NCI-H1105 treated with DMSO at 0.1 percent for 48 hours (cell line): ENCODE measurements at places on chromosomes 2 and 18.

GRCh38 chr2:188333751-188334524 lies 42.3 kb downstream of the GULP1 start:
- no peak for DNase-seq

DNA sequence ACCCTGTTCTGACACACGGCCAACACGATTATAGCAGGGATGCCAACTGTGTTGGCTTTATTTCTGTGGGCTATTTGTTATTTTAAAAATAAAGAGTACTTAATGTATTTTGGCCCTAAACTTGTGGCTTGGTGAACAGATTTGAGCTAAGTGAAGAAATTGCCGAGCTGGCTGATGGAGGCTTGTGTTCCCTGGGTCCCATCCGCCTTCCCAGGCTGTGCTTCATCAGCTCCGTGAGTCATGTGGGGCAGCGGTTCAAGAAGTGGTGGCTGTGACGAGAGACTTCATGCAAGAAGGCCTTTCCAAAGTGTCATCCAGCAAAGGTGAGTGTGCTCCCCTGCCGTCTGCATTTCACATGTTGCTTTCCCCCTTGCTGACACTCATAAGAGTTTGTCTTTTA lies 73.6 kb upstream of the NCK2 start:
- DNase-seq = no peak

GRCh38 chr2:218727502-218728165 lies 17.0 kb downstream of the TTLL4 start:
- peak; percentile 15 for DNase-seq

GRCh38 chr18:23209796-23210195 lies 74.5 kb downstream of the CABLES1 start:
- no peak for DNase-seq

- DNase-seq = no peak
These were observed 5.8 kb upstream of the RNU4ATAC start for GRCh38 chr2:121524685-121525425.
